NCI-H2081 treated with DMSO at 0.1 percent for 48 hours (cell line): ENCODE measurements at places on chromosomes 4 and X.

- no peak for DNase-seq
Measured at GRCh38 chrX:50495616-50496015, 25.0 kb upstream of the DGKK start.

DNA sequence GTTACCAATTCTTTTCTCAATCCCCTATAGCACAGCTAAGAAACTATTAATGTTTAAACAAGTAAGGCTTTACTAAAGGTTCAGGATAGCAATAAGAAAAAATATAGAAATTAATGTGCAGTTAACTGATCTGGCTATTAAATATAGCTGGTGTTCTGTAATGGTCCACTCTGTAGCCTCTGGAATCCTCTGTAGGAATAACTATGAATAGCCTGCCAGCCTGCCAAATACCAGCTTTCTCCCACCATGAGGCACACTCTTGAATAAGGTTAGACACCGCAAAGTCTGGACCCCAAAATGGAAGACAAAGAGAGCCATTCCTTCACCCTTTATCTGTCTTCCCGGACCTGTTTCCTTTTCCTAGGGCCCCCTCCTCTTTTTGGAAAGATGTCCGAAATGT is 30.6 kb downstream of the CEP44 start:
- DNase-seq, result no peak

DNA sequence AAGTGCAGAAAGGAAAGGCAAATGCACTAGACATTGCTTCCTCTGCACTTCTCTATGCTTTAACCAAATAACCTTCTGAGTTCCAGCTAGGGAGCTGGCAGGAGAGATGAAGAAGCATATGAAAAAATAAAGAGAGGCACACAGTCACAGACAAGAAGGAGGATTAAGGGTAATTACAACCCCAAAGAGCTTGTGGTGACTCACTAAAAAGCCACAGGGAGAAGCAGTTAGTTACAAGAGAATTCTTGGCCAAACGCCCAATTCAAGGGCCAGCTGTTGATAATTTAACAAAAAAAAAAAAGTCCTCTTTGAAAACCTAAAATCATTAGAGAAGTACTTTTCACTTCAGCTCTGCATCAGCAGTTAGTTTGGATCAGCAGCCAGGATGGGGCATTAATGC is 478.0 kb downstream of the KCNIP4 start:
- peak; percentile 53 for DNase-seq

DNA sequence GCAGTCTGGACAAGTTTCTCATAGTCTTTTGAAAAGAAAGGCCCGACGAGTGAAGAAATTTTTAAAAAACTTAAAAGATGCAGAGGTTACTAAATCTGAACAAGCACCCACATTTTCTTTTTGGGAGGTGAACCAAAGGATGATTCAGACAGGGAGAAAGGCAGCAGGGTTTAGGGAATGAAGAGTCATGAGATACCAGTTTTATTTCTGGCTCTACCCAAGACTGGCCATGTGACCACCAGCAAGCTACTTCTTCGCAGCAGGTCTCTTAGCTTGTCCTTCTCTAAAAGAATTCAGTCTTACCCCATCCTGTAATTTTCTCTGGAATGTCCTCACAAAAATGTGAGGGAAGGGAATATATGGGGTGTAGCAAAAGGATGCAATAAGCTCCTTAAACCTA is 37.6 kb downstream of the AMOT start:
- no peak for DNase-seq

DNA sequence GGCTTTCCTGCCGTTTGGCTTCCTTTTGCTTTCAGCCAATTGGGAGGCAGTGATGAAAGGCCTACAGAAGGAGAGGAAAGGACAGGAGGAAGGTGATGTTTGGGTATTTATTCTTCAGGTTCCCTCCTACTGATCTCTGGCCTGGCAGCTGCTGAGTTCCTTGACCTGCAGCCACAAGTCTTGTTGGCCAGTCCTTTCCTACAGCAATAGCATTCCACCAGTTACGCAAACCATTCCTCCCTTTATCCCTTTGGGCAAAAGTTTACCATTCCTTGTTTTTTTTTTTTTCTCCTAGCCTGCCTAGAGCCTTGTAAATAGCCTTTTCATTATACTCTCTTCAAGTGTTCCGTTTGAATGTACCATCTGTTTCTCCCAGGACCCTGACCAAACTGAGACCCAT is 198.1 kb upstream of the FTHL17 start:
- no peak for DNase-seq

- no peak for DNase-seq
Measured at GRCh38 chr4:38752941-38753806, 29.6 kb downstream of the TLR10 start.

DNA sequence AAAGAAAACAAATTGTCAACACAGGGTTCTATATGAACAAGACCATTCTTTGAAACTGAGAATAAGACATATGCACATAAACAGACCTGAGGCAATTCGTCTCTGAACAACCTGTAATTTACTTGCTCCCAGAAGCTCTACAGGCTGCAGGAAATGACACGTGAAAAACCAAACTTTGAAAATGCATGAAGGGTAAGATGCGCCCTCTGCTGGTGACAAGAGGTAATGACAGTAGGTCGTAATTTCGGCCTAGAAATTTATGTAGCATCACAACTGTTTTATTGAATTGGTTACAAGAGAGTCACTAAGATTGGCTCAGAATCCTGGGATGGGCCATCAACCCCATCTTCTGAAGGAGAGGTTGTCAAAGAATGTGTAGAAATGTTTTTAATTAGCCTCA is 276.5 kb downstream of the PPP4R3C start:
- DNase-seq, result peak; percentile 16

DNA sequence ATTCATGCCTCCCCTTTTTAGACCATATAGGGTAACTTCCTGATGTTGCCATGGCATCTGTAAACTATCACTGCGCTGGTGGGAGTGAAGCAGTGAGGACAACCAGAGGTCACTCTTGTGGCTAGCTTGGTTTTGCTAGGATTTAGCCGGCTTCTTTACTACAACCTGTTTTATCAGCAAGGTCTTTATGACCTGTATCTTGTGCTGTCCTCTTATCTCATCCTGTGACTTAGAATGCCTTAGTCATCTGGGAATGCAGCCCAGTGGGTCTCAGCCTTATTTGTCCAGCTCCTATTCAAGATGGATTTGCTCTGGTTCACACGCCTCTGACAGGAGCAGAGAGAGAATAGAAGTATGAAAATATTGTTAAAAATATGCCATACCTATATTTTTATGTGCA is 355.7 kb downstream of the ADGRL3 start:
- no peak for DNase-seq

DNA sequence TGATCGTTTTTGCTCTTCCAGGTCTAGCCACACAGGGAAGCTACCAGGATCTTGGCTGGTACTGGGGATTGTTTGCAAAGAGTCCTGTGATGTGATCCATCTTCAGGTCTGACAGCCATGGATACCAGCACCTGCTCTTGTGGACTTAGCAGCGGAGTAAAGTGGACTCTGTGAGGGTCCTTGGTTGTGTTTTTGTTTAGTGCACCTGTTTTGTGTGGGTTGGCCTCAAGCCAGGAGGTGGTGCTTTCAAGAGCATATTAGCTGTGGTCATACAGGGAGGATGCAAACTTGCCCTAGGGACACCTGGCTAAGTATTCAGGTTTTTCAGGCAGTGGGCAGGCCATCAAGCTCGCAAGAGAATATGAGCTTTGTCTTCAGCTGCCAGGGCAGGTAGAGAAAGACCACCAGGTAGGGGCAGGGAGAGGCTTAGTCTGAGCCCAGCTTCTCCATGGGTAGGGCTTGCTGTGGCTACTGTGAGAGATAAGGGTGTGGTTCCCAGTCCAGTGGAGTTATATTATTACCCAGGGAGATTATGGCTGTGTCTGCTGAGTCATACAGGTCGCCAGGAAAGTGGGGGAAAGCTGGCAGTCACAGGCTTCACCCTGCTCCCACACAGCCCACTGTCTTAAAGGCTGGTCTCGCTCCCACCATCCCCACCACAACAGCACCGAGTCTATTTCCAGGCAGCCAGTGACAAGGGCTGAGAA is 293.7 kb downstream of the PCDH18 start:
- DNase-seq, result peak; percentile 6

DNA sequence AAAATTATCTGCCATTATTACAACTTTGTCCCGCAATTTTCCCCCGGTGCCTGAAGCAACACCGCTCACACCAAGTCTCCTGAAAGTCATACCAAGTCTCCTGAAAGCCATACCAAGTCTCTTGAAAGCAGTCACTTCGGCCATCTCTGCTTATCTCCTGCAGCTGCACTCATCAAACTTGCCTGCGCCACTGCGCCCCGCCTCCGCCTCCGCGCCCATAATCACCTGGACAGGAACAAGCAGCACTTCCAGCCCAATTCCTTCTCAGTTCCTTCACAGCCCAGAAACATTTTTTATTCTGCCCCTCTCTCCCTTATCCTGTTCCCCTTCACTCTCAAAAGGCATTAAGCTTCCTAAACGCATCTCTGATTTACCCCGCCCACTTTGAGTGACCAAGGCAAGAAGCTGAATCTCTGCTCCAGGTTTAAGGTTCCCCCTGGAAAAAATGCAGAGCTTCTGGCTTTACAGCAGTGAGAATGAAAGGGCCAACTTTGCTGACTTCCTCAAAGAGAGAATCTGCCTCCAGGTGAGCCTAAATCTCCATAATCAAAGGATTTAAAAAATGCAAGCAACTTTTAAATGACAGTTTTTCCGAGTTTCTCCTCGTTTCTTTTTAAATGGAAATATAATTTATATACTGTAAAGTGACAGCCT is 7.7 kb downstream of the GPR50 start:
- no peak for DNase-seq
